ENCODE measurements at places on chromosomes 5 and 9. TPM values are rescaled to one million over a fixed set of nuclear protein-coding genes. Genes with fewer than 3 reads are reported as not detected.

The DPP7 gene
- total RNA-seq: 165 TPM

DNA sequence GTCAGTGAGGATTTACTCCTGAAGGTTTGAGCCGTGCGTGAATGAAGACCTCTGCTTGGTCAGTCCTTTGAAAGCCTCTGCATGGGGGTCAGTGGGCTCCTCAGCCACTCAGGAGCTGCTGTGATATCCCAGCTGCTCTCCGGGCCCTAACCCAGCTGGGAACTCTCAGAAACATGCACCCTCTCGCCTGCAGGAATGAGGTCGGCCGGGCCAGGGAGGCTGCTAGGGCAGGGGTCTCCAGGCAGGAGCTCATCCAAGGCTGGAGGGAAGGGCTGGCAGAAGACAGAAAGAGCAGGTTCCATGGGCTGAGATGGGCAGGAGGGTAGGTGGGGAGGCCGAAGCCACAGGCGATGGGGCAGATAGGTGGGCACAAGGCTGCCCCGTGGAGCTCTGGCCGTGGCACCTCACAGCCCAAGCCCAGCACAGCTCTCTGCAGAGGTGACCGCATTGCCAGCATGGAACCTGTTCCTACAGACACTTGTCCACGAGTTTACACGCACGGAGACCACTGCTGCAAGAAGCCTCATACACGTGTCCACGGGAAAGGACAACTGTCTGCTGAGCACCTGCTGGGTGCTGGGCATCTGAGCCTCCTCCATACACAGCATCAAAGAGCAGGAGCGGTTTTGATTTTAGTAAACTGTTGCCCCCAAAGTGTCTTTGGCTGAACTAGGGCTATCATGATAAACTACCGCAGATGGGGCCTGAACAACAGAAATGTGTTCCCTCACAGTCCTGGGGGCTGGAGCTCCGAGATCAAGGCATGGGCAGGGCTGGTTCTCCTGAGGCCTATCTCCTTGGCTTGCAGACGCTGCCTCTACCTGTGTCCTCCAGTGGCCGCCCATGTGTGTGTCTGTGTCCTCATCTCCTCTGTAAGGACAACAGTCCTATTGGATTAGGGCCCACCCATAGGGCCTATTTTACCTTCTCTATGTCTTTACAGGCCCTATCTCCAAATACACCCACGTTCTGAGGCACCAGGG lies 85.2 kb upstream of the ADAMTS2 start:
- no peak for DNase-seq
- H3K4me3 ChIP-seq: no peak overlapping the region
- H3K27me3 ChIP-seq: no peaks in the 10 kb centered on the region
- no peaks in the 10 kb centered on the region for H3K36me3 ChIP-seq
- H3K27ac ChIP-seq: no peak overlapping the region

GRCh38 chr9:124282442-124283227 lies 24.9 kb downstream of the NEK6 start:
- no peaks in the 10 kb centered on the region for H3K27me3 ChIP-seq
- H3K27ac ChIP-seq: peak overlapping the region; percentile 81
- H3K4me3 ChIP-seq: no peak overlapping the region
- no peaks in the 10 kb centered on the region for H3K4me1 ChIP-seq
- peak; percentile 88 for DNase-seq

DNA sequence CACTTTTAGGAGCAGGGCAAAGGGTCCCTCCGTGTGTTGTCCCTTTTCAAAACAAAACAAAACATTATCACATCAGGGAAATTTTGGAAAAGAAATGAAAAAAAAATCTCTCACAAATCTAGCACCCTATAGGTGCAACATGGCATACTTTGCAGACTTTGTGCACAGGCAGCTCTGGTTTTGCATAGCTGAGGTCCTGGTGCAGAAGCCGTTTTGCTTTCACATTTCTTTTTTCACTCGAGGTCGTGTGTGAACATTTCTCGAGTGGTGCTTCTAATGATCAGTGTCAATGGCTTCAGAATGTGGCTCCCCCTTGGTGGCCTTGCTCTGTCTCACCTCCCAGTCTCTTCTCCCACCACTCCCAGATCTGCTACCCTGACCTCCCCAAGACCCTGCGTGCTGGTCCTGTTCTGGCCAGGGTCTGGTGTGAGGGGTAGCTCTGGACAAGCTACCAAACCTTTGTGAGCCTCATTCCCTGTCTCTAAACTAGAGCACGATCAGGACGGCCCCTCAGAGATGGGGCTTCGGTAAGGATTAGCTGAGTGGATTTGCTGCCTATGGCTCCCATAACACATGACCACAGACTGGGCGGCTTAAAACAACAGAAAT lies 258.0 kb downstream of the NSG2 start:
- no peak overlapping the region for H3K4me3 ChIP-seq
- H3K4me1 ChIP-seq: peaks cover 11% of the 10 kb centered on the region
- no peaks in the 10 kb centered on the region for H3K36me3 ChIP-seq
- H3K27me3 ChIP-seq: no peaks in the 10 kb centered on the region

GRCh38 chr5:163916376-163916775 lies 411.0 kb downstream of the MAT2B start:
- no peak overlapping the region for H3K27ac ChIP-seq
- no peaks in the 10 kb centered on the region for H3K4me1 ChIP-seq
- no peaks in the 10 kb centered on the region for H3K36me3 ChIP-seq

Data from right atrium auricular region (tissue), 2 donors.